ENCODE measurements at places on chromosomes 11 and 22. TPM values are rescaled to one million over a fixed set of nuclear protein-coding genes. Genes with fewer than 3 reads are reported as not detected.

DNA sequence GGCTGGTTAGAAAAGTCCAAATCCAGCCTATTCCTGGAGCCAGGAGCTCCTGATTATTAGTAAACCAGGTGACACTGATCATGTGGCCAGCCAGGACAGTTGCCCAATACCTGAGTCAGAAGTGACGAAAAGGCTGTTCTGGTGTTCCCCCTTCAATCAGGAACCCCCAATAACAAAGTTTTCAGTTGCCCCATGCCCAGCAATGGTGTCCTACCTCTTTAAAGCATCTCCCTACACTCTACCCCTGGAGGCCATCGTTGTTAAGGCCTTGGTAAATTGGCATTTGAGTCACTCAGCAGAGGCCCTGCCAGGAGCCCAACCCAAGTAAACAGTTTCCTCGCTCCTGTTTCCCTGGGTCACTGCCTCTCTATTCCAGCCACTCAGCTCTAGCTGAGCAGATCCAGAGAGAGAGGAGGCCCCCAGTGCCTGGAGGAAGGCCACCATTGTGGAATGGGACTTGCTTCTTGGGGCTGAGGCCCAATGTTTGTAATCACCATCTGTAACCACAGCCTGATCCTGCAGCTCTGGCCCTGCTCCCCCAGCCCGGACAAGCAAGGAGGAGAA lies 25.0 kb downstream of the ARHGAP1 start:
- peak; percentile 72 for DNase-seq

Gene CYP2D6
- 0.19 TPM for polyA plus RNA-seq

Gene MRGPRE
- polyA plus RNA-seq: 0.53 TPM

DNA sequence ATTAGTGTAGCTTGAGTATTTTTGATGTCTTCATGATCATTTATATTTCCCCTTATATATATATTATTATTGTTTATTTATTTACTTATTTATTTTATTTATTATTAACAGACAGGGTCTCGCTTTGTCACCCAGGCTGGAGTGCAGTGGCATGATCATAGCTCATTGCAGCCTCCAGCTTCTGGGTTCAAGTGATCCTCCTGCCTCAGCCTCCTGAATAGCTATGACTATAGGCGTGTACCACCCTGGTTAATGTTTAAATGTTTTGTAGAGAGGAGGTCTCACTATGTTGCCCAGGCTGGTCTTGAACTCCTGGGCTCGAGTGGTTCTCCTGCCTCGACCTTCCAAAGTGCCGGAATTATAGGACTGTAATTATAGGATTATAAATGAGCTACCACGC lies 10.2 kb downstream of the ADM start:
- no peak for DNase-seq

All from heart left ventricle (tissue), 16 donors.